ENCODE measurements at places on chromosomes 6 and 20.

- DNase-seq, result no peak
These were observed 40.2 kb upstream of the FAM50B start for GRCh38 chr6:3808759-3809514.

DNA sequence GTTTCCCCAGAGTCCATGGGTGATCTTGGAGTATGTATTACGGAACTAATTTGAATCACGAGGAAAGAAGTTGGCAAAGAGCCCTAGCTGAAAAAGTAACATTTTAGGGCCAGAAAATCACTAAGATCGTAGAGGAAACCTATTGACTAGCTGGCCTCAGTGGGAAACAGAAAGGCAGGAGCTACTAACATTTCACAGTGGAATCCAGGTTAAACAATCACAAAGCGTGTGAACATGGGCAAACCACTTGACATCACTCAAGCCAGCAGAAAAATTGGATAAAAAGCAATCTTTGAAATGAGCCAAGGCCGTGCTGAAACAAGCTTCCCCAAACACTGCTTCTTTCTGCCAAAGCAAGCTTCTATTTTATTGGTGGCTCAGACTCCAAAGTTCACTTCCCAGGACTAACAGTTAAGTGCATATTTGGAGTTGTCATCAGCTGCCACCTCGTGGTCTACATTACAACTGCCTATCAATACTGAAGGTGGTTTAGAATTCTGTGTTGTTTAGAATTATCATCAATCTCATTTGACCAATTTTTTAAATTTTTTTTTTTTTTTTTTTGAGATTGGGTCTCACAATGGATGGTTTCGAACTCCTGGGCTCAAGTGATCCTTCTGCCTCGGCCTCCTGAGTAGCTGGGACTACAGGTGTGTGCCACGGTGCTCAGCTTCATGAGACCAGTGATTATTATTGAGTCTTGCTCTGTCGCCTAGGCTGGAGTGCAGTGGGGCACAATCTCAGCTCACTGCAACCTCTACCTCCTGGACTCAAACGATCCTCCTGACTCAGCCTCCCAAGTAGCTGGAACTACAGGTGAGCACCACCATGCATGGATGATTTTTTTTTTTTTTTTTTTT, 10.6 kb downstream of the RPS10 start:
- peak; percentile 68 for DNase-seq

DNA sequence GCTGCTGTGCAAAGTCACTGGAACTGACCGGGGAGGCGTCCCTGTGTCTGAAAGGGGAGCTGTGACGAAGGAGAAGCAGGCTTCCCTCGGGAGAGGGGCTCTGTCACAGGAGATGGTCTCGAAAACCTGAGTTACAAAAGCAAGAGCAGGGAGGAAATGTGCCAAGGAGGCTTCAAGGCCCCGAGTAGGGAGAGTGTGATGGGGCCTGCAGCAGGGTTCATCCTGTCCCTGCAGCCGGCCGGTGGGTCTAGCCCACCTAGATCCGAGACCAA, 16.7 kb downstream of the DYNLT1 start:
- no peak for DNase-seq

GRCh38 chr6:148848915-148849314, 102.1 kb downstream of the UST start:
- no peak for DNase-seq

- DNase-seq, result no peak
These were observed 47.1 kb downstream of the SNAI1 start for GRCh38 chr20:50029697-50030461.

DNA sequence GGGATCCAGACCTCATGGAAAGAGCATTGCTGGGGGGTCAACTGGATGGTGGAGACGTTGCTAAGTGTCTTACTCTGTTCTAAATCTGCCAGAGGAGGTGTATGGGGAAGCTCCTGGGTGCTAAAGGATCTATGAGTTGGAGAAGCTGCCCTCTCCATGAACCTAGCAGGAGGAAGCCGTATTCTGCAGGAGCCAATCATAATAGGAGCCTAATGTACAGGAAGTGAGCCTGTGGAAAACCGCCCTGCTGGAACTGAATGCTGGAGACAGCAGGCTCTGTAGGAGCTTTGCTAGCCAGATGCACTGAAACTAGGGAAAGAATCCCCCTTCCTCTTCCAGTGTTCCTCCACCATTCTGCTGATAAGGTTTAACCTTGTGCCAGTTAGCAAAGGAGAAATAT, 10.9 kb downstream of the CASP8AP2 start:
- no peak for DNase-seq

- no peak for DNase-seq
These were observed 31.2 kb downstream of the SNAI1 start for GRCh38 chr20:50013976-50014375.

- peak; percentile 5 for DNase-seq
These were observed 119.9 kb upstream of the TRAF3IP2 start for GRCh38 chr6:111725446-111726112.
